ENCODE measurements at places on chromosomes 3 and 15.

DNA sequence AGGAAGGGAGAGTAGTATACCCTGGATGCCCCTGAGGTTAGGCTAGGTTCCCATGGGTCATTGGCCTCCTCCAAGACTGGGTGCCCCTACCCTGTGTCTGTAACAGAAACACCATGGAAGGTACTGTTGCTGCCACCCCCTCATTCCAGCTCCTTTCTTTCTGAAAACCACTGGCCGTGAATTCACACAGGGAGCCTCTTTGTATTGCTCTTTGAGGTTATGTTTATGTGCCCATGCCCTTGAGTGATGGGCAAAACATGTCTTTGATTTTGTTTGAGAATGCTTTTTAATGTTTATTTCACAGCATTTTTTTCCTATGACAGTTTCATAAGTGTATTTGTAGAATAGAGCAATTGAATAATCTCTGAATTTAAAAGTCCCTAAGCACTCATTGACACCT is 79.7 kb downstream of the RARB start:
- no peak for DNase-seq

GRCh38 chr3:108835101-108835500 is 12.5 kb downstream of the TRAT1 start:
- DNase-seq: no peak

DNA sequence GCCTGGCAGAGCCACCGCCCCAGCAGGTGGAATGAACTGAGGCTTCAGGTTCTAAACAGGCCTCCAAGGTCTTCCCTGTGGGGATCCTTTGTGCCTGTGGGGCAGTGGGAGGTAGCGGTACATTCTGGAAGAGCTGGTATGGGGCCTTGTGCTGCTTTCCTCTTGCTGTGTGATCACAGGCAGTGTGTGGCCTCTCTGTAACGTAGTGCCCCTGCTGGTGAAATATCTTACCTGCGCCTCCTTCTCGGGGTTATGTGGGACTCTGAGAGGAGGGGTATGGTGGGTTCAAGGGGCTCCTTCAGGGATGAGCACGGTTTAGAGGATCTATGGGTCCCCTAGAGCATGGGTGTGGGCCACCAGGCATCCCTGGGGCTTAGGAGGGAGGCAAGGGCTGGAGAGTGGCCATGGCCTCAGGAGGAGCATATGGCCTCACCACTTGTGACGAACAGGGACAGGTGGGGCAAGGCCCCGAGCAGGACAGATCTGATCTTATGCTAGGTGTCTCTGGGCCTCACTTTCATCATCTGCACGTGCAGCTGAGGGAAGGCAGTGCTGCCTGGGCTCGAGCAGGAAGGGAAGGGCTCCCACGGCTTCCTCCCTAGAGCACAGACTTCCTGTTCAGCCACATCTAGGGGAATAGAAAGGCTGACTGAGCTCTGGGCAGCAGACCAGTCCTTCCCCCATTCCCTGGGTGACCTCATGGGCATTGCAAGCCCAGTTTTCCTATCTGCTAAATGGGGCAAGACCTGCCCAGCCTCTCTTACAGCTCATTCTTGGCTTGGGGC is 1.9 kb upstream of the ALS2CL start:
- DNase-seq: peak; percentile 37

GRCh38 chr3:189909139-189909538 is 211.6 kb downstream of the P3H2 start:
- DNase-seq: no peak

GRCh38 chr15:66169023-66169422 is 84.5 kb downstream of the MEGF11 start:
- DNase-seq: no peak

DNA sequence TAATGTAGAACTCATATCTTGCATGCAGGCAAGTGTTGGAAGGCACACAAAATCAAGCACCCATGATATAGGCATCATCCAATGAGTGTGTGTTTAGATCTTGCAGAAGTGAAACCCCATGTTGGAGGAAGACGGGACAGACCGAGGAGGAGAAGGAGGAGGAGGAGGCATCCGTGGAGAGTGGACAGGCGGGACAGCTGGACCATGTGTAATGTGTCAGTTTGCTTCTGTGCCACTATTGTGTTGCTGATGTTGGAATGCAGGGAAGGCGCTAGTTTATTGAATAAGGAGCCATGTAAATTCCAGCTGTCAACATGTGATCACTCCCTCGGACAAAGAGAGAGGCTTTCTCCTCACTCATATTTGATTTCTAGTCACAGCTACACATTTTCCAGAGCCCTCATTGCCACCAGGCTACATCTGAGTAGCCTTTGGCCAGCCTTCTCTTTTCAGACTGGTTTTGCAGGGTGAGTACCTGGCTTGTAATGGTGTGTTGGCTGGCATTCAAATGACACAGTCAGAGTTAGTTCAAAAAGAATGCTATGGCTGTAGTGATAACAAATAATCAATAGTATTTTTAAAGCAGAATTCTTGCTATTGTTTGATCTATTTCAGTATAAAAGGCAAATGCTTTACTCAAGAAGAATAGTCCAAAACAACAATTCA is 1037.6 kb upstream of the NR2F2 start:
- DNase-seq: no peak

DNA sequence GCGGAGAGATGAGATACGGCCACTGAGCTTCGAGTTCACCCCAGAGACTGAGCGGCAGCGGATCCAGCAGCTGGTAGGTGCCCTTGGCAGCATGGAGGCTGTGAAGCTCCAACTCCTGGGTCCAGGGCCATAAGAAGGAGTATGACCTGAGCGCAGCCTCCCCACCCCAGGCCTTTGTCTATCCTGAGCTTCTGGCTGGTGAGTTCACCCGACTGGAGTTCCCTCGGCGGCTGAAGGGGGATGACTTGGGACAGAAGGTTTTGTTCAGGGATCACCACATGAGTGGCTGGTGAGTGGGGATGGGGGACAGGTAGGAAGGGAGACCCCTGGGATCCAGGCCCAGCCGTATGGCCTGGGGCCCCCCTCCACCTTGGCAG is 2.6 kb downstream of the PPM1M start:
- no peak for DNase-seq

GRCh38 chr3:135869439-135870105 is 96.0 kb upstream of the PPP2R3A start:
- DNase-seq: no peak

DNA sequence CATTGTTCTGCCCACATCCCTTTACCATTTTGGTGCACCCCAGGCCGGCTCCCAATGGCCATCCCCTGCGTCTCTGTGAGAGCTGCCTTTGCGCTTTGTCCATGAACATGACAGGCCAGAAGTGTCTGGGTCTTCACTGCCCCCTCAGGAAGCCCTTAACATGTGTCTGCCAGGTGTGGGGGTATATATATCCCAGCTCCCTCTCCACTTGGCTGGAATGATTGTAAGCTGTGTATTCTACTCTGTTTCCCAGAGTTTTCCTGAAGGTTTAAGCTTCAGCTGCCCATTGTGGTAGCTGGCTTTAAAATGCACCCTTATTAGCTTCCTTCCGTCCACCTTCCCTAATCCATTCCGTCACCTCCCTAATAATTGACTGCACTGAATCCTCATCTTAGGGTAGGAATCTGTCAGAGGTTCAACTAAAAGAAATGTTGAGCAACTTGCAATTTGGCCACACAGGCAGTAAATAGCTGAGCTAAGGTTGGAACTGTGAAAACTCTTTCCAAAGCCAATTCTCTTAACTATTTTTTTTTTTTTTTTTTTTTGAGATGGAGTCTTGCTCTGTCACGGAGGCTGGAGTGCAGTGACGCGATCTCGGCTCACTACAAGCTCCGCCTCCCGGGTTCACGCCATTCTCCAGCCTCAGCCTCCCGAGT is 30.4 kb upstream of the UBE2E1 start:
- no peak for DNase-seq

- DNase-seq: no peak
These were observed 151.8 kb downstream of the MEX3B start for GRCh38 chr15:81894061-81894460.

DNA sequence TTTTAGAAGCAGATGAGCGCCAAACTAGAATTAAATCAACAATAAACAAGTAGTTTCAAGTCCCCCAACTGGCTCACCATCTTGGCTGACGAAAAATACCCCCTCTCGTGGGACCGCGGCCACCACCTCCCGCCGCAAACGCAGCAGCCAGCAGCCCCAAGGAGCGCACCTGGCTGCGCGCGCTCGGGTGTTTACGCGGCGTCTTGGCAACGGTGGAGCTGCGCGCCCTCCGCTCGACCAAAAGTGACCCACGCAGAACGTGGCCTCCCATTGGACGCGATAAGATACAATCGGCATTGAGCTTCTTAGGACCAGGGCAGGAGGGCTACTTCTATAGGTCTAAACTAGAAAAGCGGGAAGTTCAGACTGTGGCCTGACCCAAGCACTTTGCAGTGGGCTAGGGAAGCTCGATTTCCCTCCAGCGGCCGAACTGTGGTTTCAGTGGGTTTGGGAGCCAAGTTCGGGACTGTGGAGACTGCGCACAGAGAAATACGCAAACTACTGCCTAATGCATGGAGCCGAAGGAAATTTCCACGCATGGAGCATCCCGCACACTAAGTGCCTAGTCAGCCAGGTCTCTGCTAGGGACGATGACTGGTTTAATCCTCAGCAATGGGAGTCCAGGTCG is at the start of gene MNS1:
MNS1 (minus strand) TSS at position 245 of the 628 bp plus-strand sequence; CDS start at position 80, 165 bp downstream.
- peak; percentile 98 for DNase-seq

- no peak for DNase-seq
These were observed 84.4 kb downstream of the CMSS1 start for GRCh38 chr3:99902091-99902490.

GRCh38 chr3:126616931-126617330 is 38.0 kb downstream of the TXNRD3 start:
- DNase-seq: no peak

DNA sequence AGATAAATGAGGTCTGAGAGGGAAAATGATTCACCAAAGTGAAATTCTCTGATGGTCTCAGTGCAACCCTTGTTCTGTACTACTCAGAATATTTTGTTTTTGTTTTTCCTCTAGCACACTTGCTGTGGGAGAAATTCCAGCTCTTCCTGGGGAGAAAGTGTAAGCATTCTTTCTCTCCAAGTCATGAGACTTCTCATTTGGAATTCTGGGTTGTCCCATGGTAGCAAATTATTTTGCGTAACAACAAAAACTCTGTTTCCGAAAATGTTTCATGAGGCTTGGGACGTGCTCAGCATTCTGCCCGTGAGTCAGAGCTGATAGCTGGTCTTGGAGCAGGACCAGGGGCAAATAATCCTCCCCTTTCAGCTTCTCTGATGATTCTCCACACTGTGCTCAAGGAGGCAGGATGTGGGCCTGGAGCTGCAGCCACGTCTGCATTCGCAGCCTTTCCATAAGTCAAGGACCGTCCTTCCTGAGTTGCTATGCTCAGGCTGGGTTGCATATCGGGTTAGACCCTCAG is 70.3 kb downstream of the SENP2 start:
- DNase-seq: no peak

GRCh38 chr3:184758056-184758455 is 46.2 kb upstream of the MAGEF1 start:
- no peak for DNase-seq

DNA sequence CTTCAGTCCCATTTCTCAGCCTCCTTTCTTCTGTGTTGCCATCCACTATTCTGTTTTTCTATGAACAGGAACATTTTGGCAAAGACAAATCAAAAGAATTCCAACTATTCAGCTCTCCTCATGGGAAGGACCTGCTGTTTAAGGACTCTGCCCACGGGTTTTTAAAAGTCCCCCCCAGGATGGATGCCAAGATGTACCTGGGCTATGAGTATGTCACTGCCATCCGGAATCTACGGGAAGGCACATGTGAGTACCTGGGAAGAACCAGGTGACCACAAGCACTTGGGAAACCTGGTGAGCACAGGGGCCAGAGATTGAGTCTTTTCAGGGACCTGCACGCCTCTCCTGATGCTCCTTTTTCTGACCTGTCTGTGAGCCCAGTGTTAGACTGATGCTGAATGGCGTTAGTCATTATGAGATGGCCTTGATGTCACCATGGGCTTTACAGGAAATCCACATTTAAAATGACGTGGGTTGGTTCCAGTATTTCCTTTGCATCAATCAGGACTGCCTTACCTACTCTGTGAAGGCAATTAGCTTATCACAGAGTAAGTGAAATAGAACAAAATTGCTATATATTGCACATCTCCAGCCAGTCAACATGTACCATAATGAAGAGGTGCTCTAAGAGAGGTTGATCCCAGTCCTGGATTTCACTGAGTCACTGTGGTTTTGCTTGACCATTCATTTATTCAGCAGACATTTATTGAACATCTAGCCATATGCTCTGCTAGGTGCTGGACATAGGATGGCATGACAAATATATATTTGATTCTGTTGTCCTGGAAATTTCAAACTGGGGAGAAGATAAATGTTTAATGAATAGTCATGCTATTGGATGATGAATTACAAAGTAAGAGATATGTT is 11.7 kb downstream of the TF start:
- no peak for DNase-seq

DNA sequence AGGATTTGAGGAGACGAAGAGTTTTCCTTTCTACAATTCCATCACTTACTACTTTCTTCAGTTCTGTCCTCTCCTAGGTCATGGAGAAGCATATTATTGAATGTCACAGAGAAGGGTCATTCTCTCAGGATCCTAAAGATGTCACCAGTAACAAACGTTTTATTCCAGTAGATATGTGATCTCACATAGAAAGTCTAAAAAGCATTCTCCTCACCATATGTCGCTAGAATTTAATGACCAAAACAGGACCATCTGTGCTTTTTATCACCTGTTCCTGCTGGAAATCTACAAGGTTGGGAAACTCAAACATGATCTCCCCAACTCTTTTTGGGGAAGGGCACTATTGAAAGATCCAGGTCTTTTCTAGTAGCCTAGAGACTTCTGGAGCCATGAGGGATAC is 24.0 kb upstream of the FRMD5 start:
- DNase-seq: peak; percentile 5

GRCh38 chr3:98612996-98613517 is 19.6 kb upstream of the CPOX start:
- DNase-seq: no peak

GRCh38 chr3:107574650-107575049 is 51.9 kb downstream of the BBX start:
- peak; percentile 13 for DNase-seq

- DNase-seq: no peak
These were observed 89.3 kb downstream of the CHD2 start for GRCh38 chr15:92989470-92989869.

GRCh38 chr3:177905173-177906125 is 630.8 kb upstream of the KCNMB2 start:
- DNase-seq: no peak

- no peak for DNase-seq
These were observed 60.5 kb downstream of the SH3BP5 start for GRCh38 chr3:15271785-15272381.

DNA sequence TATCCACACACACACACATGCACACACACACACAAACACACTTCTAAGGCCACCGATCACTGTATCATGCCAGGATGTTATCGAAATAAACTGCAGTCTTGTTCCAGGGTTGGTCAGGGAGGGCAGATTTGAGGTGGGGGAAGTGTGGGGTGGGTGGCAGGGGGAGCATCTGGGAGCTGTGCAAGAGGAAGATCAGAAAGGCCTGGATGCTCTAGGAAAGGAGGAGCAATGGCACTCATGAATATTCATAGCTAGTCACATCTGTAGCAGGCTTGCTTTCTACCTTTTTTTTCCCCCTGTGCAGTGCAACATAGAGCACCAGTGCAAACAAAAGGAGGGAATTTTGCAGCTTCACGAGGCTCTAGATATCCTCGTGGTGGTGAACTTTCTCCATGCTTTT is 84.9 kb downstream of the MEIS2 start:
- DNase-seq: no peak

GRCh38 chr3:114697401-114697800 is 403.6 kb downstream of the TIGIT start:
- no peak for DNase-seq
